Stimulated activated CD4-positive, alpha-beta T cell treated with anti-CD3 and anti-CD28 coated beads, Interleukin-4, amount 100 ng/mL, for 24 hours (primary cell): ENCODE measurements at places on chromosomes 7 and 10.

DNA sequence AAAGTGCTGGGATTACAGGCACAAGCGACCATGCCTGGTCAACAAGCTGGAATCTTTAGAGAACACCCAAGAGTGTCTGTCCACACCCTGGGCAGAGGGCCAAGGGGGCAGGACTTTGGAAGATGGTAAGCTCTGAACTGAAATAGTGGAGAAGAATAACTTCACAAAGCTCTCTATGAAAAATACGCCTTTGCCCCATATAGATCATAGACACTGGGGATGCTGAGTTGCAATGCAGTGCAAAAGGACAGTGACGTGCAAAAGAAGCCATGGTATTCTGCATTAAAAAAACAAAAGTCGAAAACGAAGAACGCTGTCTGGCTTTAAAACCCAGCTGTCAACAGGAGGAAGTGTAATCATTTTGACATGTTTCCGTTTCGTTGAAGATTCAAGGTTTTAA lies 353.6 kb downstream of the CALN1 start:
- DNase-seq = no peak

DNA sequence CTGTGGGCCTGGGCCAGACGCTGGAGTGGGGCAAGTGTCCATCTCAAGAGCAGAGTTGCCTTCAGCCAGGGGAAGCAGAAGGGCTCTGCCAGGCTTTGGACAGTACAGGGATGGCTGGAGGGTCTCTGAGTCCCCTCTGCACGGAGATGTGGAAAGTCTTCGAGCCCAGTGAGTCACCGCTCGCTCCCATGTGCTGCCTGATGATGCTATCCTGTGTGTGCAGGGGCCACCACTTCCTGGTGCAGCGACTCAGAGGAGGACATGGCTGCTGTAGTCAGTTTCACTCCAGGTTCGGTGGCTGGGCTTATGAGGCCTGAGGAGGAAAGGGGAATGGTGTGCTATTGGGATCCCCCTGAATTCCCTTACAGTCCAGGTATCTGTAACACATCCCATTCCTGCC lies 6.0 kb downstream of the ADCYAP1R1 start:
- no peak for DNase-seq

DNA sequence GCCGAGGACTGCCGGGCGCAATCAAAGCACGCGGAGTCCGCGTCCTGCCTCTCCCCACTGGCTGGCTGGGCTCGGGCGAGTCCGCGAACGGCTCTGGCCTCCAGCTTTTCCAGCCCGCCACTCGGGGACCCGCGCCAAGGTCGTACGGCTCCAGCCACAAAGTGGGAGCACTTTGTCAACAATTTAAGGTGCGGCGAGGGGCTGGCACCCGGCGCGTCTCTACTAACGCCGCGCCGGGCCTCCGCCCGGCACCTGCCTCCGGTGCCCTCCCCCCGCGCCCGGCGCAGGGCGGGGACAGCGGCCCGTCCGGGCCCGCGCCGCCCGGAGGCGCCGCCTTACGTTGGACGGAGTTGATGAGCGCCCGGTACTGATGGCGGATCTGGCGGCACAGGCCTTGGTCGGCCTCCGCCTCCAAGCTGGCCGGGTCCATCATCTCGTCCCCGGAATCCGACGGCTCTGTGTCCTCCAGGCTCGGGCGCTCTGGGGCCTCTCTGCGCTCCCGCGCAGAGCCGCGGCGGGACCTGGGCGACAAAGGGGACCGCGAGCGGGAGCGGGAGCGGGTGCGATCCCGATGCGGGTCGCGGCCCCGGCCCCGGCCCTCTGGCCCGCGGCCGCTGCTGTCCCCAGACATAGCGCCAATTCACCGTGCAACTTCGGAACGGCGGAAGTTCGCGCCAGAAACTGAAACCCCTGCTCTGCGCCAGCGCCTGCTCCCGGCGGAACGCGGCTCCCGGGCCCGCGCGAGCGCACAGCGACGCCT lies at the start of gene NSMCE4A:
NSMCE4A (minus strand) TSS at position 683 of the 760 bp plus-strand sequence; CDS start at position 631, 52 bp downstream.
- peak; percentile 80 for DNase-seq

DNA sequence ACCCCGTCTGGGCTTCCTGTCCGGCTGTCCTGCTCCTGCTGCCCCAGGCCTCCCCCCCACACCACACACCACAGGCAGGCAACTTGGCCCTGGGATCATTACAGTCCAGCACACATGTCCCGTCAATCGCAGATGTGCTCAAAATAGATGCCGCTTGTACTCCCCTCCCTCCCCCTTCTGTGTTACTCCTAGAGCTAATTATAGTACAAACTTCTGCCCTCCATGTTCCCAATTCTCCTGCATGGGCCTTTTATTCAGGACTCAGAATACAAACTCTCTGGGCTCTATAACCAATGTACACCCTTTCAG lies at the start of gene SYNPO2L:
SYNPO2L (minus strand) TSS at position 40 of the 309 bp plus-strand sequence. CDS start 107 bp downstream, outside the sequence.
- DNase-seq = no peak

GRCh38 chr10:35635576-35635975 lies 6.5 kb downstream of the FZD8 start:
- DNase-seq = peak; percentile 57

GRCh38 chr7:30799976-30800661 lies 28.9 kb downstream of the MINDY4 start:
- no peak for DNase-seq

DNA sequence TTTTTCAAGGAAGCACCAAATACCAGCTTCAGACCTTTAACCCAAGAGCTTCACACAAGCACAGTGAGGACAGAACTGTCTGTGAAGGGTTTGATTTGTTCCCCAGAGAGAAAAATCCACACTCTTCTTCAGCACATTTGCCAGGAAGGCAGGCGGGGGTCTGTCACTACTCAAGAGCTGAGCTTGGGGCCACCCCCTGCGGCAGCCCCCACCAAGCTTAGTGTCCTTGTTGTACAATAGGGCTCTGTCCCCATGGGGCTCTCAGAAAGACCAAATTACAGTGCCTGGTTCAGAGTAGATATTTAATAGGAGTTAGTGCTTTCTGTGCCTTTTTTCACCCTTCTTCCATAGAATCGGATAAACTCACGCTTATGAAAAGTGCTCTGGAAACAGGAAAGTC lies 12.4 kb downstream of the ECHDC3 start:
- DNase-seq = no peak

GRCh38 chr7:116630357-116630756 lies 41.6 kb upstream of the MET start:
- no peak for DNase-seq

- no peak for DNase-seq
Observed at GRCh38 chr7:128398841-128399135, 11.0 kb downstream of the IMPDH1 start.

GRCh38 chr7:17027143-17027788 lies 145.5 kb upstream of the AGR3 start:
- DNase-seq = no peak

DNA sequence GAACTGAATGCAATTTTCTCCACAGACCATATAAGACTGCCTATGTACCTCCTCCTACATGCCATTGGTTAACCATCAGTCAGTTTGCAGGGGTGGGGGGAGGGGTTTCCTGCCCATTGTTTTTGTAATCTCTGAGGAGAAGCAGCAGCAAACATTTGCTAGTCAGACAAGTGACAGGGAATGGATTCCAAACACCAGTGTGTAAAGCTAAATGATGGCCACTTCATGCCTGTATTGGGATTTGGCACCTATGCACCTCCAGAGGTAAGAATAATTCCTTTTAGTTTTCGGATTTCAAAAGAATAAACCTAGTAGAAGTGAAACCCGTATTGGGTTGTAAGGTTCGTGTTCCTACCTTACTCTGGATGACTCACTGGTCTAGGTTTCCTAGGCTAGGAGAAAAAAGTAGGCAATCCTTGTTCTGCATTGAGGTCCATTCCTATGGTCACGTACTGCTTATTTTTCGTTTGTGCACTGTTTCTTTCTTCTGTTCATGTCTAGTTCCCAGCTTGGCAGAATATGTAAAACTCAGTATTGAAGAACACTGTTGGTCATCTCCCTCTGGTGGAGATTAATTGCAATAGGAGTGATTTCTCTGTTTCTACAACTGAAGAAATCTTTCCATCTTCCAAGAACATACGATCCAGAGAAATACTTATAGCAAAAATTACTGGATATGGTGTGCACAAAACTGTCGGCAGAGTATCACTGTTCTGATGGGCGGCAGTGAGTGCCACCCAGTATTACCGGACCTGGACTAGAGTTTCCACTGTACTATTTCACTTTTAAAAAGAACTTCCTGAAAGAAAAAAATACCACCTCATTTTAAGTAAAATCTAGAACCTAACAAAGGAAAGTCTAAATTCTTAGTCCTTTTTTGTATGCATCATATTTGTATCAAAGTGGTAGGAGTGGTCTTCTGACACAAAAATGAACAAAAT lies at the start of gene AKR1C3:
AKR1C3 (plus strand) TSS at position 150 of the 941 bp plus-strand sequence; CDS start at position 181, 31 bp downstream.
- no peak for DNase-seq

- no peak for DNase-seq
Observed at GRCh38 chr7:3520206-3520605, 219.2 kb downstream of the SDK1 start.

DNA sequence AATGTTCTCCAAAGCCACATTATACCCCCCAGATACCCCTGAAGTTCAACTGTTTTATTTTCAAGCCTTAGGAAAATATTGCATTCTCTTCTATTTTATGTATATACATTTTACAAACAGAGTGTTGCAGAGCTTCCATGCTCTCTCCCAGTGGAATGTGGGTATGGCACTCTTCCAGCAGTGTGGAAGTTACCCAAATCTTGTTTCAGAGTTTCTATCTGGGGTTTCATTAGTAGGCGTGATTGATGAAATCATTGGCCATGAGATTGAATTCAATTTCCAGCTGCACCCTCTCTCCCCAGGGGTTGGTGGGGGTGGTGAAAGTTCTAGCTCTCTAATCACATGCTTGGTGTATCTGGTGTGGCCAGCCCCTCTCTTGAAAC lies 350.4 kb downstream of the RPS24 start:
- no peak for DNase-seq

- no peak for DNase-seq
Observed at GRCh38 chr10:31605861-31606525, 287.0 kb downstream of the ZEB1 start.

DNA sequence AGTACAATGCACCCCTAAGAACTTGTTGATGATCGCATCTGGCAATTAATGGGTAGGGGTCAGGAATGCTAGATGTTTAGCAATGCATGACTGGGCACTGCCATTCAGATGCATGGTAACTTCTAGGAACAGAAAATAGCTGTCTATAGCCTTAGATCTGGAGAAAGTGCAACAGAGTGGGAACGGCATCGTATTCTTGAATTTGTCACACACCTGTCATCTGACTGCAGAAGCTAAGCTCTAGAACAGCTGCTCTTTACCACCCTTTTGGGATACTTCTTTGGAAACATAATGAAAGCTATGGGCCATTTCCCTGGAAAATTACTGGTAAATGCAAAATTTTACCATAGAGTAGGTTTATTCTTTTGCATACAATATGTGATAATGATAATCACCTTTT lies 118.1 kb downstream of the SLC25A13 start:
- no peak for DNase-seq

DNA sequence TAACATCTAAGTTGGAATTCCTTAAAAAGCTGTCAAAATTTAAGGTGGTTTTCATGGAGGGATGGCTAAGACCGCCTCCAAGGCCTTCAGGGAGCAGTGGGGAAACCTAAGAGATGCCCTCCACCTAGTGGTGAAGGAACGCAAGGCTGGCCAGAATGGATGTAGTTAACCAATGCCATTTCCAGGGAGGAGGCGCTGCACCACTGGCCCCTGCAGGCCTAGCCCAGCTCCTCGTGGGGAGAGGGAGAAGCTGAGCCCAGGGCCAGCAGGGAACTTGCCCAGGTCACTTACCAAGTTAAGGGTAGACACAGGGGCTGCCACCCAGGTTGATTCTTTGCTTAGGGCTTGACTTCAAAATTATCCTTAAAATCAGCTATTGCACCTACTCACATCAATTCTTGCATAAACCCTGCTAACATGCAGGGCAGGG lies 32.0 kb downstream of the FIGNL1 start:
- peak; percentile 82 for DNase-seq

DNA sequence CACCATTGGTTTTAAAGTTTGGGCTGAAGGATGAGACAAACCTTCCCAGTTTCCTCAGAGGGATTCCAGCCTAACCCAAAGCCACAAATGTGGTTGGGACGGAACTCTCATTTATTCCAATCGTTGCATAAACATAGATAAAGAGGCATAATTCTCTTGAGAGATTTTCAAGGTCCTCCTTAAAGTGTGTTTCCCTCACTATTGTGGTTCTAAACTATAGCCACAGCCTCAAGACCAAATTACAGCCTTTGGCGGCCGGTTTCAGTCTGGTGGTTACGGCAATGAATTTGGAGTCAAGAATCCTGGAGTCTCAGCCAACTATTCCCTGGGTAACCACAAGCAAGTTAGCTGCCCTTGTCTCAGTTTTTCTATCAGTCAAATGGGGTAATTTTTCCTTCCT lies 42.6 kb downstream of the SEM1 start:
- no peak for DNase-seq

DNA sequence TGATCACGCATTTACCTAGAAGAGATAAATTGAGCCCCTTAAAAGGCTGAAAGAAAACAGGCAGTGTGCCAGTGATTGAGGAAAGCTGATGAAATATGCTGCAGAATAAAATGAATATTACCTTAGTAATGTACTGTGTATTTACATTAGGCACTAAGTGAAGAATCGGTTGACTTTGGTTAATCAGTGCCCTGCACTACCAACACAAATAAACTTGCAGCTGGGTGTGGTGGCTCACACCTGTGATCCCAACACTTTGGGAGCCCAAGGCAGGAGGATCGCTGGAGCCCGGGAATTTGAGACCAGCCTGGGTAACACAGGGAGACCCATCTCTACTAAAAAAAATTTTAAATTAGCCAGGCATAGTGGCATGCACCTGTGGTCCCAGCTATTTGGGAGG lies 148.3 kb upstream of the TCF7L2 start:
- DNase-seq = no peak

DNA sequence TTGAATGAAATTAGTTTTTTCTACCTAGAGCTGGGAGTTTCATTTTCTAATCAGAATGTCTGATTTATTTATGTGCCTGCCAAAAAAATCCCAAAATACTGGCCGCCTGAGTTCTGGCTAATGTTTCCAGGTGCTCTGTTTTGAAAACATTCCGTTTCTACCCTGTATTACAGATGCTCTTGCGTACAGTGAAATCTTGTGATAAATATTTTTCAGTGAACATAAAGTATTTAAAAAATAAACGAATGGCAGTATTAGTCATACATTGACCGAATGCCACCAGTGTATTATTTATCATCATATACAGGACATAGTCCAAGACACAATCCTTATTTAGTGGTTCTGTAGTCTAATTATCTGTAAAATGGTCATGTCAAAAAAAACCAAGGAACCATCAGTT lies 102.8 kb downstream of the KAT6B start:
- no peak for DNase-seq
